ENCODE measurements at places on chromosomes 7 and 10.

DNA sequence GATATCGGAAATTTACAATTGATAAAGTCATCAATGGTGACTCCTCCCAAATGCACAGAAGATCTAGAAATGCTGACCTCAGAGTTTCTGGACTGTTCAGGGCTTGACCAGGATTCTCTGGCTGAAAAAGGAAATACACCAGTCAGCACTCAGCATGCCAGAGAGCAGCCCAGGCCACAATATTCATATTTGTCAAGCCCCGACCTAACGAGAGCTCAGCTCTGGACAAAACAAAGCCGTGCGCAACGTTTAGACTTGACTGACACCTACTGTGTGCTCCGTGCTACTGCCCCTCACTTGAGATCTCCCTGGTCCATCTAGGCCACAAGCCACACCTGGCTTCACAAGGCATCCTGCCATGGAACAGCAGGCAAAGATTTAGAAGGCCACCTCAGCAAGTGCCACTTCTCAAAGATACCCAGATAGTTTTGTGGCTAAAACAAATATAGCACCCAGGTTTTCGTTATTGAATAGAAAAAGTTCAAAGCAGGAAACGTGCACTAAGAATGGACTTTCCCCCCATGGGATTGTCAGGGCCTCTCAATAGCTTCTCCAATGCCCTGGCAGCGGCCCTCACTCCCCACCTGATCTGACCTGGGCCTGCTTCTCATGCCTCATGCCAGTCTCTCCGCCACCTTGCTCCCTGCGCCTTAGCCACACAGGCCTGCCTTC, 218.3 kb downstream of the FAM107B start:
- peak; percentile 42 for DNase-seq

GRCh38 chr10:43706166-43706565, 57.5 kb upstream of the ZNF32 start:
- no peak for DNase-seq

DNA sequence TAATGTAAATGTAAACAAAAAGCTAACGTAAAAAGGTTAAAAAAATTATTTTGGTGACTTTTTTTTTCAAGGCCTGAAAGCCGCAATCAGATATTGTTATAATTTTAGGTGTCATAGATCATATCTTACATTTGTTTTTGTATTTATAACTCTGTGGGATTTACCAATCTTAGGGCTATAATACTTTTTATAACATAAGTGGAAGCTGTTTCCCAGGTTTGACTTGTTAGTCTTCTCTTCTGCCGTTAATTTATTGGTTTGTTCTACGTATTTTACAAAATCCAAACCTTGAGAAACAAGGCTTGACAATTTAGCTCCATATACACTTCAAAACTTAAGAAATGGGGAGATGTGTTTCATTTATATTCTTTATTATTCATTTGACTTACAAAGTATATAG, 119.4 kb downstream of the EVX1 start:
- no peak for DNase-seq

DNA sequence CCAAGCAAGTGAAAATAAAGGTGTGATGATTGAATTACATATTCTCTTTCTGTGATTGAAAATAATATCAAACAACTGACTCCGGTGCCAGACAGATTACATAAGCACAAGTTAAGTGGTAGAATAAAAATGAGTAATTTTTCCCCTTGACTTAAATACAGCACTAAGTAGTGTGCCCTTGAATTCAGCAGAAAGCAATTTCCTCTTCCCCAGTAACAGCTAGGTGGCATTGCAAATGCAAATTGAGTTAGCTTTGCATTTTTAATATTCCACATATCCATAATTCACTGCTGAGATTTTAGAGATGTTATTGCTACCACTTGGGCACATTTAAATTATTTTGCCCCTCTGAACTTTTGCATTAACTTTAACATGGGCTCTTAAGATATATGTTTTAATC, 89.8 kb upstream of the NPVF start:
- no peak for DNase-seq

- no peak for DNase-seq
These were observed 37.0 kb upstream of the CNNM1 start for GRCh38 chr10:99292159-99292558.

DNA sequence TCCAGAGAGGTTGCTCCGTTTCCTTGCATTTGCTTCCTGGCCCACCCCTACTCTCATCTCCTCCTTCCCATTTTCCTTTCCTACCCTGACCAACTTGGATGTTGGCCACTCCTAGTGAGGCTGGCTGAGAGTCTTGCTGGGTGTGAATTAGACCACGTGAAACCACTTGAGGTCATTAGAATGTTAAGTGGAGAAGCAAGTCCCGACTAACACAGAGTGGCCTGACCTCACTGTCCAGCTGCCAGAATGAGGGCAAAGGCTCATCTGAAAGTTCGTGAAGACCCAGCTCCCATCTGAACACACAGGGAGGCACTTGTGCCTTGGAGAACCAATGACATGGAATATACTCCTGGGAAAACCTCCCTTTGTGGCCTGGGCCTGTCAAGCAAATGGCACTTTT, 80.8 kb downstream of the WDR11 start:
- DNase-seq = no peak

- DNase-seq = no peak
These were observed 13.9 kb downstream of the CHAT start for GRCh38 chr10:49627644-49628247.

DNA sequence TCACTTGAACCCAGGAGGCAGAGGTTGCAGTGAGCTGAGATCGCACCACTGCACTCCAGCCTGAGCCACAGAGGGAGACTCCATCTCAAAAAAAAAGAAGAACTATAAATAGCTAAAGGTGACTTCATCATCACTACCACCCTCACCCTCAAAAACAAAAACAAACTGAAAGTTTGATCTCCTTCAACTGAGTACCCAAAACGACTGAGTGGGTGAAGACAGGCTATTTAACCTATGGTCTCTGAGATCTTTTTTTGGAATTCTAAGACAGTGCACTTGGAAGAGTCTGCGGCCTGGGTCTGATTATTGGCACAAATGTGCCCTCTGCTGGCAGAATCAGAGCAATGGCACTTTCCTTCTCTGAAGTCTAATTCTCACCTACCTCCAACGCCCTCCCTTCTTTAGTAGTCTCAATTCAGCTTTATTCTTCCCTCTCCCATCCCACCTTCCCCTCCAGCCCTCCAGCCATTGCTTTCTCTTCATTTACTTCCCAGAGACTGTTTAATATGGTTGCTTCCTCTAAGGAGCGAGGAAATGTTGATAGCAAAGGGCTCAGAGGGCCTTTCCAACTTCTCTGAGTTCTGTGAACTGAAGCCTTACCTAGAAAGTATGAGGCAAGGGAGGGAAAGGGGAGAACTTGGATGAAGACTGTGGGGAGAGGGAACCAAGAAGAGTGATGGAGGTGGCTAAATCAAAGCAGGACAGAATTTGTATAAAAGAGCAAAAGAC, 2.9 kb upstream of the MYOZ1 start:
- peak; percentile 84 for DNase-seq
